ENCODE measurements at places on chromosomes 2 and 18.

DNA sequence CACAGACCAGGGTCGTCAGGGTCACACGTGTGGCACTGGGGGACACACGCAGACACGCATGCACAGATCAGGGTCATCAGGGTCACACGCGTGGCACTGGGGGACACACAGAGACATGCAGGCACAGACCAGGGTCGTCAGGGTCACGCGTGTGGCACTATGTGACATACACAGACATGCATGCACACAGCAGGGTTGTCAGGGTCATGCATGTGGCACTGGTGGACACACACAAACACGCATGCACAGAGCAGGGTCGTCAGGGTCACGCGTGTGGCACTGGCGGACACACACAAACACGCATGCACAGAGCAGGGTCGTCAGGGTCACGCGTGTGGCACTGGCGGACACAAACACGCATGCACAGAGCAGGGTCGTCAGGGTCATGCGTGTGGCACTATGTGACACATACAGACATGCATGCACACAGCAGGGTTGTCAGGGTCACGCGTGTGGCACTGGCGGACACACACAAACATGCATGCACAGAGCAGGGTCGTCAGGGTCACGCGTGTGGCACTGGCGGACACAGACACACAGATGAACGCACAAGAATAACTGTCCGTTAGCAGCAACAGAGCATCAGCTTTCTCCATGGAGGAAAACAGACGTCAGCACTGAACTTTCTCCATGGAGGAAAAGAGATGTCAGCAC is 34.9 kb downstream of the HDAC4 start:
- DNase-seq = no peak

- DNase-seq = no peak
These were observed 234.6 kb upstream of the RAB12 start for GRCh38 chr18:8374676-8375075.

DNA sequence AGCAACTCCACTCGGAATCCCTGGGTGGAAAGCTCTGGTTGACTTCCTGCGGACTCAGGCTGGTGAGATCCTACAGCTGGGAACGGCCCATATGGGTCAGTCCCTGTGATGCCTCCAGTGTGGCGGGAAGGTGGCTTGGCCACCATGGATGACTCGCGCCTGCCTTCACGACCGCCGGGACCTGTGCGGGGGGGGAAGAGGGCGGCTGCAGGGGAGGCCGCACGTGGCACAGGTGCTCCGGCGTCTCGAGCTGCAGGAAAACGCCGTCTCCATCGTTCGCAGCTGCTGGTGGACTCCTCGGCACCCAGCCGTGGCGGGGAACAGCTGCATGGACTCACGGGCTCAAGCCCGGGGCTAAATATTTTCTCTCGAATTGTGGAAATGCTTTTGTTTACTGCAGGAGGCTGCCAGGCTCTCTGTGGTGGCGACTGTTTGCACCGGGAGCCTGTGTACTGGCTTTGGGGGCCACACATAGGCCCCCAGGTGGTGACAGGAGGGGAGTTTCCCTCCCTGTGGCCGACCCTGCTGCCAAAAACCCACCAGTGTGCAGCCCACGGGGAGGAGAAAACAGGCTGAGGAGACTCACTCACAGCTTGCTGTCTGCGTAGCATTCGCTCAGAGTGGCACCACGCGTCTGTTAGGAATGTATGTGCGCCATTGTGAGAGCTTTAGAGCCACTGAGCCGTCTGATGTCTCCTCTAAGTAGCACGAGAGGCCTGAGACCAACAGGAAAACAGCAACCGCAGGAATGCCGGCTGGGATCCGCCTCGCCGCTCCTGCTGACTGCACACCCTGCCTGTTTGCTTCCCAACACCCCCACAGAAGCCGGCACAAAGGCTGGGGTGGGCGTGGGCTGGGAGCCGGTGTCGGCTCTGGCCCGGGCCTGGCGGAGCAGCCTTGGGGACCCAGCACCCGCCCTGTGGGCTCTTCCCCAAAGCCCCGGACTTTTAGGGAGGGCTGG is 89.2 kb downstream of the NFATC1 start:
- DNase-seq = no peak

DNA sequence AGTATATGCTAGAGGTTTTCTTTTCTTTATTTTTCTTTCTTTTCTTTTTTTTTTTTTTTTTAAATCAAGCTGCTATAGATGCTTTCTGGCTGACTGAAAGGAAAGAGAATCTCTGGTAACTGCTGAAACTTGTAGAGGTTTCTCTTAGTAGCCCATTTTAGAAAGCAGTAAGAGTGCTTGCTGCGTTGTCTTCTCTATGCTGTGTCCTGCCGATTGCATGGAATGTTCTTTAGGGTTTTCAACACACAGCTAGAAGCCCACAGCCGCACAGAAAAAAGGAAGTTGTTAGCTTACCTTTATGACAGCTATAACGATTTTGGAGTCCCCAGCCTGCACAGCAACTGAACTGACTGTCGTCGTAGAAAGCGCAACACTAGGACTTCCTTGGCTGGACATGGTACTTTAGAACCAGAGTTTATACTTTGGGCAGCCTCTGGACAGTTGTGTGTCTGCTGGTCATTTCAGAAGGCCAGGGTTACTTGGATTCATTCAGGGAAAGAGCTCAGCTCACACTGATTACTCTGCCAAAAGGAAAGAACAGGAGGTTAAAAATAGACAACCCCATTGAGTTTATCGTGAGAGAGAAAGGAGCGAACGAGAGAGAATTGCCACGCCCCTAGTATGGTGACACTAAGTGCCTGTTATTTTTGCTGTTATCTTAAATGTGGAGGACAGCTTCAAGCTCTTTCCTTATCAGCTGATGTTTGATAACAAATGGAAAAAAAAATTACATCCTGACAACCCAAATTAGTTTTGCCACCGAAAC is at the start of gene CCDC141:
TSS of gene CCDC141 (minus strand) at position 592 of the 766 bp plus-strand sequence. CDS start at position 396, 196 bp downstream.
- DNase-seq = no peak

- no peak for DNase-seq
These were observed 11.8 kb downstream of the RASGRP3 start for GRCh38 chr2:33488178-33488690.

- DNase-seq = no peak
These were observed 3.3 kb upstream of the CNDP1 start for GRCh38 chr18:74531043-74531442.

GRCh38 chr2:27446057-27446456 is 3.9 kb downstream of the KRTCAP3 start:
- DNase-seq = no peak

DNA sequence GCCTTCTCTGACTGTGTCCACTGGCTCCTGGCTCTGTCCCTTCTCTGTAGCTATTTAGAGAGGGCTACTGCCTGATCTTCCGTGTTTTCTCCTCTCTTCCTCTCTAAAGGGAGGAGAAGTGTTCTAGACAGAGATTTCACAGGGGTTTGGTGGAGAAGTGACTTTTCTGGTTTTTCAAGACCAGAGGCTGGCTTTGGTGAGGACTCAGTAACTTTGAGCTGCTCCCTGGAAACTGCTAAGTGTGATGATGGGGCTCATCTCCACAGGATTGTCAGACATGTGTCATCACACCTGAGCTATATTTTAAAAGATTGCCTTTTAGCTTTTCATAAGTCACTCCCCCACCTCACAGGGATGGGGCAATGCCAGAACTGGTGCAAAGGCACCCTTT is 6.2 kb downstream of the MAL start:
- DNase-seq = no peak

GRCh38 chr18:9749611-9750010 is 41.5 kb downstream of the RAB31 start:
- no peak for DNase-seq

DNA sequence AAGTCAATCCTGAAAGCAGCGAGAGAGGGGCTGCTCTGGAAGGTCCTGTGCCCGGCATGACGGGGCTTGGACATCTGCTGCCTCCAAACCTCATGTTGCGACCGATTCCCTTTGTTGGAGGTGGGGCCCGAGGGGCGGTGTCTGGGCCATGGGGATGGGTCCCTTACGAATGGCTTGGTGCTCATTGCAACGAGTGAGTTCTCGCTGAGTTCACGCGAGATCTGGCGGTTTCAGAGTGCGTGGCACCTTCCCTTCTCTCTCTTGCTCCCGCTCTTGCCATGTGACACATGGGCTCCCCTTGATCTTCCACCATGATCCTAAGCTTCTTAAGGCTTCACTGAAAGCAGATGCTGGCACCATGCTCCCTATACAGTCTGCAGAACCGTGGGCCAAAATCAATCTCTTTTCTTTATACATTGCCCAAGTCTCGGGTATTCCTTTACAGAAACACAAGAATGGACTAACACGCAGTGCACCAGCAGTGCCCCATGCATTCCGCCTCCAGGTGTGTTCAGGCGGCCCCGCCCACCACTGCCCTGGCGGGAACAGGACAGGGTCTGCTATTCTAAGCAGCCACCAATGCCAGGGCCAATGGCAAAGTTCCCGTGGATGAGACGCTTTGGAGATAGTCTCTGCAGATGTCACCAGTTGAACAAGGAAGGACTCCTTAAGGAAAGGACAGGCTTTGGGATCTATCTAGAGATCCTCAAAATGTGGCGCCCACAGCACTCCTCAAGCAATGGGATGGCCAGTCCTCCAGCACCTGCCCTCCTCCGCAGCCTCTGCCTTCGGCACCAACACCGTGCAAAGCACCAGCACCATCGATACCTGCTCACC is 63.4 kb downstream of the ZNF516 start:
- no peak for DNase-seq

DNA sequence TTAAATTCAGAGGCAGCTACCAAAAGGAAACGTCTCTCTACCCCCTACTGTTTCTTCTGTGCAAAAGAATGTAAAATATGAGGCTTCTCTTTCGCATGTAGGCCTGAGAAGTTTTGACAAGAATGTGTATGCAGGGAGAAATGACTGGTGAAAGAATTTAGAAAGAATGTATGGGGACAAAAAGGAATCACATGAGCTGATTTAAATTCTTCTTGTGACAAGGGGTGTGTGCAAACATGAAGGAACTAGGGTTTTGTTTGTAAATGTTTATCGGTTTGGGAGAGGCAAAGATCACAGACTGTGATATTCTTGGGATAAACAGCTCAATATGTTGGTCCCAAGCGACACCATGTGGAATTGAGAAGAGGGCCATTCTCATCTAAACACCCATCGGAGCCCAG is 345.2 kb upstream of the VRK2 start:
- no peak for DNase-seq

DNA sequence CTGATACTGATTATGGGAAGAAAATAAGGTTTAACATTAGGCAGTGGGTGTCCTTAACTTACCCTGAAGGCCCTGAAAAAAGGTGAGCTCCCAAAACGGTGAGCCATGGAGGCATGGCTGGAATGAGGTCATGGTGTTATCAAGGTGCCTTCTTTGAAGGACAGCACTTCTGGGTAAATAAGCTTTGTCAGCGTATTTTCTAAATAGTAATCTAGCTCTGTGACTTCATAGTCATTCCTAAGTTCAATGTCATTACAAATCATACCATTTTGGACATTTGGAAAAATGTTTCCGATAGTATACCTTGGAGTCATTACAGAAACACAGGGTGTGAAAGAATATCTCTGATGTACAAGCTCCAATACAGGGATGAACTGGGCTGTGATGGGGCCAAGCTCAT is 35.2 kb upstream of the CNGA3 start:
- DNase-seq = no peak

DNA sequence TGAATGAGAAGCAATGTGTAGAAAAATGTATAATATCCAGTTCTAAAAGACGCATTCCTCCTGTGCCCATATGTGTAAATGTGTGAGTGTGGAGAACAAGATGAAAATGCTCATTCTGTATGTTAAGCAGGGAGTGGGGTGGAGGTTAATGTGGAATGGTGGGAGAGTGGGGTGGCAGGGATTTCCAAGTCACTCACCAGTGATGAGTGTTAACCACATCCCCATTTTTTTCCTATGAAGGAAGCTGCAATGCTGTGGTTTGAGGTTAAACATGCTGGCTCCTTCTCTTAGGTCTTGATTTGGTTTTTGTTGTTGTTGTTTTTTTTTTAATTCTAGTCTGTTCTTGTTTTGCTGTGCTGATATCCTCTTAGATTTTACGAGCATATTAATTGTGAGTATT is 169.4 kb downstream of the NEDD4L start:
- no peak for DNase-seq

GRCh38 chr2:225773148-225773547 is 373.6 kb downstream of the NYAP2 start:
- no peak for DNase-seq

DNA sequence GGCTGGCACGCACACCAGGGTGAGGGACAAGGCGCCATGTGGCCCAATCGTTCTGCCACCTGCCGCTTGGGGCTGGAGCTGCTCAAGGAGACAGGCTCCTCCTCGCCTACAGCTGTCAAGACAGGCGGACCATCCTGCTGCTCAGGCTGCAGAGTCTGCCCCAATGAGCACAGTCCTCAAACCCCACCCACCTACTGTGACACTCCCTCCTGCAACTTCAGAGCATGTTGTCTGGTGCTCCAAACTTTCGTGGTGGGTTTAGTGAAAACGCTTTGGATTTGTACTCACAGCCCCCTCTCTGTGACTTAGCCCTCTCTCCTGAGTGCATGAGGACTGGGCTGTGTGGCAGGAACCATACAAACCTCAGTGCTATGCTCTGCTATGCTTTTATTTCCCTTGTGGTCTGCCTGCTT is 23.2 kb upstream of the SLC35F6 start:
- DNase-seq = no peak

DNA sequence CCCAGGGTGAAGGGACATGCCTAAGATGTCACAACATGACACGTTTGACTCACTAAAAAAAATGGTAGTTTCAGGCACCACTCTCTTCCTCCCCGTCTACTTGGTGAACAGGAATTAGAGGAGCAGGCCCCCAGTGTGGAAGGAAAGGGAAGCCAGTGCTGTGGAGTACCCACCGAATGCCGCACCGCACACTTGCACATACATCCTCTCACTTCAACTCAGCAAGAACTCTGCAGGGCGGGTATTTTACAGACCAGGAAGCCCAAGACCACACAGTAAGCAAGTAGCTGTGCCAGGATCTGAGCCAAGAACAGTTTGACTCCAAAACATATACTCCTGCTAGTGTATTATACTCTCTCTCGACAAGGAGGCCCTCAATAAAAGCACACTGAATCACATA is 69.8 kb downstream of the BCL2 start:
- no peak for DNase-seq

- DNase-seq = no peak
These were observed 288.5 kb upstream of the SLC8A1 start for GRCh38 chr2:40740419-40740818.

- no peak for DNase-seq
These were observed 95.1 kb upstream of the SERPINE2 start for GRCh38 chr2:224134003-224134734.

DNA sequence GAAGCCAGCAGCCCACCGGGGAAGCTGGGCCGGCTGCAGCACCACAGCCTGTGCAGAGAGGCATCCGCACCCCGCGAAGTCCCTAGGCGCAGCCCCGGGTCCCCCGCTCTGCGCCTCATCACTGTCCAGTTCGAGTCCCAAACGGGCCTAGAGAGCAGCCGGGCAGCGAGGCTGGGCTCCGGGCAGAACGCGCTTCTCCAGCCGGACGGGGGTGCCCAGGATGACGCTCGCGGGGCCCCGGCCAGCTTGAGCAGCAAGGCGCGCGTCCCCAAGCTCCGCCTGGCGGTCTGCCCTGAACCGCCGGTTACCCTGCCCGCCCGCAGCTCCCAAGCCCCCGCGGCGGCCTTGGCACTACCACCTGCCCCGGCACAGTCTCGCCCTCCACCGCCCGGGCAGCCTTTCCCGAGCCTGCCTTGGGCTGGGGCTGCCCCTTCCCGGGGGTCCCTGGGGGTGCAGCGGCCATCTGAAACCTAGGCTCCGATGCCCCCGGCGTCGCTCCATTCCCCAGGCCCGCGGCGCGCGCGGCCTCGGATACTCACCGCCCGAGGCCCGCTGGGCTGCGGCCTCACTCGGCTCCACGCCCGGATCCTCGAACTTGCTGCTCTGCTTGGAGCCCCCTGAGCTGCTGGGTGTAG is 591 bp downstream of the SLC16A14 start:
- no peak for DNase-seq

All from stimulated activated CD8-positive, alpha-beta memory T cell treated with anti-CD3 and anti-CD28 coated beads, Interleukin-15, amount 100 ng/mL, for 24 hours (primary cell).